ENCODE measurements at places on chromosomes 1 and 21.

DNA sequence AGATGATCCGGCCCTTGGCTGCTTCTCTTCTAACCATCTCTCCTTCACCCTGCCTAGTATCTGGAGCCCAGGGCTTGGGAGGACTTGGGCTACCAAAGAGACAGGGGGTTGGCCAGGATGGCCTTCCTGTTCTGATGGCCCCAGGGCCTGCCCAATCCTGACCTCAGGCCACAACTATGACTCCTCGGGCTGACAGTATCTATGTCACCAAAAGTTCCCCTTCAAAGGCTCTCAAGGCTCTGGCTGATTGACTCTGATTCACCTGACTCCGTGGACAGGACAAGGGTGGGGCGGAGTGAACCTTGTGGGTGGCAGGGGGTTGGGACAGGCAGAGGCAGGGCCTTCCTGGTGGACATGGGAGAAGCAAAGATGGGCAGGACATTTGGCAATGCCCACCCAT, 12.7 kb downstream of the MEF2D start:
- DNase-seq = no peak

DNA sequence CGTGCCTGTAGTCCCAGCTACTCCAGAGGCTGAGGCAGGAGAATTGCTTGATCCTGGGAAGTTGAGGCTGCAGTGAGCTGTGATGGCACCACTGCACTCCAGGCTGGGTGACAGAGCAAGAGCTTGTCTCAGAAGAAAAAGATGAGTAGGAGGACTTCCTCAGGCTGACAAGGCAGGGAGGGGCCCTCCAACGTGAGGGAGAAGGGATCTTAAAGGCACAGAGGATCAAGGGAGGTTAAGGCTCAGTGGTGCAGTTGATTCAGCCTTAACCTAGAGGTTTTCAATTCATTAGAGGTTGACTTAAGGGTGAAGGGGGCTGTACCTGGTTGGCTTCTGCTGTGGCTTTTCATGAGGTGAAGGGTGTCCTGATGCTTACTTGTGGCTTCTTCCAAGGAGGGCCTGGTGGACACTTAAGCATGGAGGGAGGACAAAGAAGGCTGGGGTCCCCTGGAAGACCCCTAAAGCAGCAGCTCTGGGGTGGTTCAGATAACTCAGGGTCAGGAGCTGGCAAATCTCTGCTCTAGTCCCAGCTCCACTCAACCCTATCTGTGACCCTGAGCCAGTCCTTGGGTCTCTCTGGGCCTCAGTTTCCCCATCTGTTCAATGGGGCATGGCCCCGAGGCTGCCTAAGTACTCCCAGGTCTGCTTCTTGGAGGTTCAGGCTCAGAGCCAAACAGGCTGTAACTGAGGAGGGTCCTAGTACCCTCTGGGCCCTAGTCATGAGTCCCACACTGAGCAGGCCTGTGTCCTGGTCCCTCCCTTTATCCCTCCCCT, 6.3 kb downstream of the EXTL1 start:
- DNase-seq = no peak

DNA sequence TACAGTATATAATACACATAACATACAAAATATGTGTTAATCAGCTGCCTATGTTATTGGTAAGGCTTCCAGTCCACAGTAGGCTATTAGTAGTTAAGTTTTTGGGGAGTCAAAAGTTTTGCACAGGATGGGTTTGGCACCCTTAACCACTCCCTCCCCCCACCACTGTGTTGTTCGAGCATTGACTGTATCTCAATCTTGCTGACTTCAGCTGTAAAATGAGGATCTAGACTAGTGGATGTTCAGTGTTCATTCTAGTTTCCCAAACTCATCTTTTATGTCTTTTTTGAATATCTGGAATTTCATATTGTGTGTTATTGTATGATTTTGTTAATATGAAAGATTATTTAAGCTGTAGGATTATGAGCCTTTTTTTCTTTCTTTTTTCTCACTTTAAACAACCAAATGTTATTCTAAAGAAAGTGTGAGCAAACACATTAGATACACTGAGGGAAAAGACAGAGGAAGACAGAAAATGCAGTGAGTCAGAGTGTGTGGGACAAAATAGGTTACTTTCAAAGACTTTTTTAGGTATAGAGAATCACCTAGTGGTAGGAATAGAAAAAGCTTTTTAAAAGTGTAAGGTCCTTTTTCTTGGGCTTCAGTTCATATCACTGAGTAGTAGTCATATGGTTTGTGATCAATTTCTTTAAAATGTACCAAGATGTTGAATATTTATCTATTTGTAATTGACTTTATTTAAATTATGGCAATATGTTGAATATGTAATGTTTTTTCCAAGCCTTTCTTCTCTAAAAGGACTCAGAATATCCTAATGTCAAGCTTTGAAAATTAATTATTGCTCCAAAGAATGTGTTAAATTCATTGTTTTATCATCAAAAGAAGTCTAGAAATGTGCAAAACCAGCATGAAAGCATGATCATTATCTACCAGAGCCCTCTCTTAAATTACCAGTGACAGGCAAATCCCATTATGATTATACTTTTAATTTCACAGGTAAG, 17.9 kb upstream of the CENPF start:
- no peak for DNase-seq

- no peak for DNase-seq
These were observed 102.0 kb upstream of the BRINP3 start for GRCh38 chr1:190579552-190580193.
